ENCODE measurements at places on chromosomes 1 and 21.

- no peak for DNase-seq
Observed at GRCh38 chr1:156502391-156502893, 1.9 kb upstream of the MEF2D start.

- DNase-seq = no peak
Observed at GRCh38 chr1:70142075-70142474, 63.3 kb downstream of the LRRC40 start.

- DNase-seq = peak; percentile 95
Observed at GRCh38 chr1:16146279-16147155, 9.4 kb downstream of the EPHA2 start.

- no peak for DNase-seq
Observed at GRCh38 chr21:42012344-42012743, 2.2 kb upstream of the ZBTB21 start.

GRCh38 chr1:41535276-41535675, 50.8 kb upstream of the EDN2 start:
- DNase-seq = no peak

- no peak for DNase-seq
Observed at GRCh38 chr1:23150742-23151141, 17.9 kb downstream of the LUZP1 start.

- no peak for DNase-seq
Observed at GRCh38 chr1:226653311-226653921, 85.7 kb downstream of the ITPKB start.

GRCh38 chr1:234154320-234155251, 218.7 kb upstream of the COA6 start:
- DNase-seq = peak; percentile 64

- no peak for DNase-seq
Observed at GRCh38 chr1:19644681-19645410, 735 bp downstream of the NBL1 start.

GRCh38 chr1:179747611-179748010, 4.5 kb downstream of the FAM163A start:
- DNase-seq = no peak

DNA sequence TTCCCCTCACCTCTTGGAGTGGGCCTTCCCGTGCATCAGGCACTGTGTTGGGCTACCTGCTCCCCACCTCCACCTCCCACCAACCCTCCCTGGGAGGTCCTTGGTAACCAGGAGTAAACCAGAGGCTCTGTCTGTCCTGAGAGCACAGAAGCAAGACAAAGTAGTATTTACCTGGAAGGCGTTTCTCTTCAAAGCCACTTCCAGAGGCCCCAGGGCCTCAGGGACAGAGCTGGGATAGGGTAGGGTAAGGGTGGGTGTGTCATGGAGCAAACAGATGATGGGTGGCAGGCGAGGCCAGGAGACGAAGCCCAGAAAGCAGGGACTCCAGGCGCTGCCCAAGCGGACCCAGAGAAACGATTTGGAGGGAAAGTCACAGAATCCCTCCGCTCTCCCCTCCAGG, 77.2 kb upstream of the TARDBP start:
- DNase-seq = no peak

DNA sequence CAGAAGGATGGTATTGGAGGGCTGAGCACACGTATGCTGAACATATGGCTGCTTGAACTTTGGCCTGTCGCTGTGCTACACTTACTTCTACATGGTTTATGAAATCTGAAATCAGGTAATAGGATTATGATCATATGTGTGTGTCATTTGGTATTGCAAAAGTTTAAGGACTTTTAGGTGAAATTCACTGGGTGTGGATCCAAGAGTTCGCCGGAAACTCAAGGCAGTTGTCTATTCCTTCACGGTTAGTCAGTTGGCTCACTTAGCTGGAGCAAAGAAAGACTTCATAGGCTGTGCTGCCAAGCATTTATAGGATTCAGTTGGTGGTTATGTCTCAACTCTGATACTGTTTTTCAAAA, 927 bp downstream of the UAP1 start:
- no peak for DNase-seq

DNA sequence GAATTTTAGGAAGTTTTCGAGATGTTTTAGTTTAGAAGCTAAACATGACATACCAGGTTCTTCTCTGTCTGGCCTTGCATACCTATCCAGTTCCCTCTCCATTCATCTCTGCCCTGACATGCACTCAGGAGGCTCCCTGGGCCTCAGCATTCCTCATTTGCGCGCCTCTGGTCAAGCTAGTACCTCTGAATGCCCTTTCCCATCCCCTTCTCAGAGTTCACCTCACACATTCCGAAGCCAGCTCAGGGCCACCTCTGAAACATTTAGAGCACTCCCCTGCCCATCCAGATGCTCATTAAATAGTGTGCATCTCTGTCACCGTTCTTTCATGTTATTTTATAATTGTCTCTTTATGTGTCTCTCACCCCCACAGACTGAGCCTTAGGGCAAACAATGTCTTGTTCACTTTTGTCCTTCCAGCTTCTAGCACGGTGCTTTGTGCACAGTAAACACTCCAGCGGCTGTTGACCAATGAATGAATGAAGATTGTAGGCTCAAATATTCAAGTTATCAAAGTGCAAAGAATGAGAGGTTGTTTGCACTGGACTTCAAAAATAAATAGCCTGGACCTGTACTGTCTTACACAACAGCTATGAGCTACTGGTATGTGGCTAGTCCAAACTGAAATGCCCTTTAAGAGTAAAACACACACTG, 1.2 kb upstream of the DHCR24 start:
- DNase-seq = no peak

- no peak for DNase-seq
Observed at GRCh38 chr1:157167437-157167836, 29.2 kb upstream of the ETV3 start.

- no peak for DNase-seq
Observed at GRCh38 chr1:31880957-31881687, 57.0 kb downstream of the PTP4A2 start.

DNA sequence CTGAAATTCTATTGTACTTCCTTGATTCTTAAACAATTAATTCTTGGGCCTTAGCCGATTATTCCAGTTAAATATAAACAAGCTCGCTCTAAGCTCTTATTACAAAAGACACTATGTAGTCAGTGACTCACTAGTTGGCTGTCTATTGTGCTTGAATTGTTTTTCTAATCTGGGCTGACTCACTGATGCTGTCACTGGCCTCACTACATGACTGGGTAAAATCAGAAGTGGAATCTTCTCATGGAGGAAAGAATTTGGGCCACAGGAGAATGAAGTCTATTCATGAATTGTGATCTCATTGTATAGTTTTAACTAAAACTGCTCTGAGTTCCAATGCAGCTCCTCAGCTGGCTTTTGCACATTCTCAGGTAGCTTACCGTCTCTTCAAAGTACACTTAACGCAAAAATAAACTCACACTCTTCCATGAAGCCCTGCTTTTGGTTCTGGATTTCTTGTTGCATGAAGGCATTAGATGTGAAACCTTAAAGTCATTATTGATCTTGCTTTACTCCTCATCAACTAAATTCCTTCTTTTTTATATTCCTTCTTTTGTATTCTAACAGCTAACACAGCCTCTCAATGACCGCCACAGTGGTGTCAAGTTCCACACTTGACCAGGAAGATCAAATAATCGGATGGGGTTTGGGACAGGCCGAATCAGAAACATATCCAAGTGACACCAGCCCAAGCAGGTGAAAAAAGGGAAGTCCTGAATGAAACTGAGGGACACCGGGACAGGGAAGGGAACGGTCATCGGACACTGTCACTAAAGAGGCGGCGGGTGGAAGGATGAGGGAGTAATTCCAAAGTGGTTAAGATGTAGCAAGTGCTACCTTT, 80.9 kb upstream of the LBR start:
- DNase-seq = peak; percentile 97

DNA sequence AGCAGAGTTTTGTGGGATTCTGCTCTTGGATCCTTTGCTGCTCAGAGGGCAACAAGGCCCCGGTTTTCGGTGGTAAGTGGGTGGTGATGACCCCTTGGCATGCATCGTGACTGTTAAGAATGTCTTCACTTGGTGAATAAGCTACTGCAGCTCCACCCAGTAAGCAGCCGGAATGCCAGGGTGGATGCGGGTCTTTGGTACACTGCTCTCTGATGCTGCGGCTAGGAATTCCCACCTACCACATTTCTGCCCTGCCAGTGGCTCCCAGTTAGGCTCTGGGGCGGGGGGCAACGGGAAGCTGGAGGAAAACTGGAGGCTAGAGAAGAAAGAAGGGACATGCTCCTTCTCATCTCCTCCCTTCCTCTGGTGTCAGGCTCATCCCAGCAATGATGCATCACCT, 180.4 kb upstream of the GALNT2 start:
- DNase-seq = no peak

DNA sequence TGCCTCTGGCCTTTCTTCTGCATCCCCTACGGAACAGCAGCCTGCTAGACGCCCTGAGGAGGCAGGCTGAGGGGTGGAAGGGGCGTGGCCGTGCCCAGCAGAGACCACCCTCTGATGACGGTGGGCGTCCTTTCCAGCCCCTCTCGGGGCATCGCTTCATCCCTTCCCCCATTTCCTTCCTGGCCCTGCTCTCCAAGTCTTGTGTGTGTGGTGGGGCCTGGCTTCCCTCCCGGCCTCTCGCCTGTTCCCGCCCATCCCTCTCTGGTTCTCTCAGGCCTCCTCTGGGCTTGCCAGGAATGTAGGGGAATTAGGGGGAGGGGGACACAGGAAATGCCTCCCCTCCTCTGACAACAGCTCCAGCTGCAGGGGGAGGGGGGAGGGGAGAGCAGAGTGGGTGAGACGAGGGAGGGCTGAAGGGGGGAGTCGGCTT, 51.1 kb downstream of the SKI start:
- DNase-seq = peak; percentile 72

DNA sequence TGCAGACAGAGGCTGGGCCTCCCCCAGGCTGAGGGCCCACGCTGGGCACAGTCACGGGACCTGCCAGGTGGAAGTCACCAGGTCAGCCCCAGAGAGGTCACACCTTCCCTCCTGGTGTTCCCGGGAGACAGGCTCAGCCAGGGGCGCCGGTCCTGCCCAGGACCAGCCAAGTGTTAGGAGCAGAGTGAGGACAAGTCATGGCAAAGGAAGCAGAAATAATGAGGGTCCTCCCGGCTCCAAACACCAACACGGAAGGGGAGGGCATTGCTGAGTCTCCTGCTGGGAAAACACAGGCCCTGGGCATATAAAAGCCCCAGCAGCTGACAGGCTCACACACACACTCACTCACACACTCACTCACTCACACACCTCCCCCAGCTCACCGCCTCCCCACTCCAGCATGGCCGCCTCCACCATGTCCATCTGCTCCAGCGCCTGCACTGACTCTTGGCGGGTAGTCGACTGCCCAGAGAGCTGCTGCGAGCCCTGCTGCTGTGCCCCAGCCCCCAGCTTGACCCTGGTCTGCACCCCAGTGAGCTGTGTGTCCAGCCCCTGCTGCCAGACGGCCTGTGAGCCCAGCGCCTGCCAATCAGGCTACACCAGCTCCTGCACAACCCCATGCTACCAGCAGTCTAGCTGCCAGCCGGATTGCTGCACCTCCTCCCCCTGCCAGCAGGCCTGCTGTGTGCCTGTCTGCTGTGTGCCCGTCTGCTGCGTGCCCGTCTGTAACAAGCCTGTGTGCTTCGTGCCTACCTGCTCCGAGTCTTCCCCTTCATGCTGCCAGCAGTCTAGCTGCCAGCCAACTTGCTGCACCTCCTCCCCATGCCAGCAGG, at the start of gene KRTAP10-10:
Gene KRTAP10-10 (plus strand): TSS at position 339 of the 833 bp plus-strand sequence. CDS start 62 bp downstream, at position 401.
- no peak for DNase-seq

DNA sequence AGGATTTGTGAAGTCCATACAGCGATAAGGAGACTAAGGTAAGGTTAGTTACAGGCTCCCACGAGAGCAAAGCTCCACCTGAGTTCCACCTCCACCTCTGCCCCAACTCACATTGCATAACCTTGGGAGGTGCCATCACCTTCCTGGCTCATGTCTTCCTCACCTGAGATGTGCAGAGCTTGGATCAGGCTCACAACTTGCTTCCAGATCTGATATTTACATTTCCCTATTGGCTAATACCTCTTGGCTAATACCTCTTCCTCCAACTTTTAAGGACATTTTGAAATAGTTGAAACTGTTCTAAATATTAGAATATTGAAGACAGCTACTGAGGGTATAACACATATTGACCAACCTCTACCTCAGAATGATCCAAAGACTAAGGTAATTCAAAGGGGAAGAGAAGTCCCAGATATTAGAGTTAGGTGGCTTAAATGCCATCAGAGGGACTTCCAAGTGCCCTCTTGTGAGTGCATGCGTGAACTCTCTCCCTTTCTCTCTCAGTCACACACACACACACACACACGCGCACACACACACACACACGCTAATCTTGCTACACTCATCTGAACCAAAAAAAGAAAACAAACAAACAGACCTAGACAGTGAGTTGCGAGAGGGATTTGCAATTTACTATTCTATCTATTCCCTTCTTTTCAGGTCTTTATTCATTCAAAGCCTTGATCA, 134.3 kb downstream of the PLPP3 start:
- no peak for DNase-seq

DNA sequence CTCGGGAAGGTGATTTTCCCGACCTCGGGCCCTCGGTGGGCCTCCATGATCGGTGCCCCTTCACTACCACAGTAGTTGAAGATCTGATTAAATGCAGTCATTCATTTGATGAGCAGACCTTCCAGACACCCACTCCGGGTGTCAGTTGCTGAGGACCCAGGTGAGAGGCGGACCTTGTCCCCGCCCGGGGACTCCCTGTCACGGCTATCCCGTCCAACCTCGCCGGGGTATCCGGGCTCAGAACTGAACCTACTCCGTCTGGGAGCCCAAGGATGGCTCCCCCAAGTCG, 22.6 kb downstream of the RNU1-3 start:
- no peak for DNase-seq

GRCh38 chr1:78703806-78704205, 54.2 kb downstream of the IFI44 start:
- DNase-seq = no peak

GRCh38 chr1:229249854-229250644, 20.9 kb upstream of the RAB4A start:
- DNase-seq = no peak

DNA sequence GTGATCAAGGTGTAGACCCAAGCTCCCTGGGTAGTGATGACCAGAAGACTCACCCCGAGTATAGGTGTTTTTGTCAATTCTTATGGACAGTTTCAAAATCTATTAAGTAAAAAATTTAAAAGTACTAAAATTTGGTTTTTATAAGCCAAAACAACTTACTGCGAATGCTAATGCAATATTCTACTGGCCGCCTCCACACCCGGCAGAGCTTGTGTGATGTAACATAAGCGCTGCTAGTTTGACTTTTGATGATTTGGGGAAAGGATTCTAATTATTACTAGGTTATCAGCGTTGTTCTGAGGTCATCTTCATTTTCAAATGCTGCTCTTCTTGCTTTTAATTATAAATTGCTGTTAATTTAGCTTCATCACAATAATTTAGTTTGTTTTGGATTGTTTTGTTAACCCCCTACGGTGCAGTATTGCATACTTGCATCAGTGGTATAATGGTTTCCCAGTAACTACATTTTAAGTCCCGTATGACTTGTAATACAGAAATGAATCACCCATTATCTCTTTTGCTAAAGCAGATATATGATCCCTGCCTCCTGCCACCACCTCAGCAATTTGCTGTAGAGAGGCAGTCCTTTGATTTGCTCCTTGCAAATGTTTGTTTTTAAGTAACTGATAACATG, 178.0 kb downstream of the SDCCAG8 start:
- peak; percentile 44 for DNase-seq

DNA sequence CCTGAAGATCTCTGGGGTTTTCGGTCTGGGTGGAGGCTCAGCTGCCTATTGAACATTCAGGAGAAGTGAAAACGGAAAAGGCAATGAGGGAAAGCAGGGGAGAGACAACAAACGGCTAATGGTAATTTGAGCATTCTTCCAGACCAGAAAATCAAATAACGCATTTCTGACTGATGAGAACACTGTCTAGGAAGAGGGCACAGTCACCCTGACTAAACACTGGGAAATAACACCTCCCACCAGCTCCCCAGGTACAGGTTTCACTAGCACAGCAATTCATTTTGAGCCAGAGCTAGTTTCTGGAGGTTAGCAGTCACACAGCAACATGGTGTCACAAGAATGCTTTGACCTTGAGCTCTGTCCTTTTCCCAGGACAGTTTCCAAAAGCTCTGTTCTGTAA, 21.1 kb downstream of the NCF2 start:
- DNase-seq = peak; percentile 31
